SK-N-MC (cell line): ENCODE measurements at places on chromosomes 2 and 18.

GRCh38 chr2:8672940-8673339 lies 8.9 kb upstream of the ID2 start:
- DNase-seq = no peak

DNA sequence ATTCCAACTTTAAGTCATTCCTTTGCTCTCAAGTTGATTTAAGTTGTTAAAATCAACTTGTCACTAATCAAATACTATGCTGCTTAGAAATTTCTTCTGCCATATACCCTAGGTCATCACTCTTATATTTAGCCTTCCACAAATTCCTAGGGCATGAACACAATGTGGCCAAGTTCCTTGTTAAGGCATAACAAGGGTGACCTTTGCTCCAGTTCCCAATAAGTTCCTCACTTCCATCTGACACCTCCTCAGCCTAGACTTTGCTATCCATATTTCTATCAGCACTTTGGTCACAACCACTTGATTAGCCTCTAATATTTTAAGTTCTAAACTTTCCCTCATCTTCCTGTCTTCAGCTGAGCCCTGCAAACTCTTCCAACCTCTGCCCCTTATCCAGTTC lies 9.9 kb upstream of the TMEM37 start:
- DNase-seq = no peak

DNA sequence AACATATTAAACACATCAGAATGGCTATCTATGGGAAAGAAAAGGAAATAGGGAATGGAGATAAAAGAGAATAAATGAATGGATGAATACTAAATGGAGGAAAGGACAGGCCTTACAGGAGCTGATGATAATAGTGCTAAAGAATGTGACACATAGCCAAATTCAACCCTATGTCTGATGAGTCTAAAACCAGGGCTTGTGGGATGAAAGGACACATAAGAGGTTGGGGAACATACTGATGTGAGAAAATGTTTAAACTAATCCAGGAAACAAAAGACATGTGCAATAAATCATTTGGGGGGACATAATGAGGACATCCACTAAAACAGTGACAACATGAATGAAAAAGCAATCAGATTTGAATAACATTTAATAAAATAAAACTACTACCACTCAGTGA lies 120.0 kb downstream of the DYM start:
- no peak for DNase-seq

- DNase-seq = no peak
Measured at GRCh38 chr18:21264651-21265050, 22.6 kb downstream of the GREB1L start.

- DNase-seq = no peak
Measured at GRCh38 chr18:46842583-46842982, 74.7 kb downstream of the PIAS2 start.
